ENCODE measurements at places on chromosomes 11 and 22.
A peak's percentile ranks its signal among the peaks of the same experiment; 100 is the strongest.

DNA sequence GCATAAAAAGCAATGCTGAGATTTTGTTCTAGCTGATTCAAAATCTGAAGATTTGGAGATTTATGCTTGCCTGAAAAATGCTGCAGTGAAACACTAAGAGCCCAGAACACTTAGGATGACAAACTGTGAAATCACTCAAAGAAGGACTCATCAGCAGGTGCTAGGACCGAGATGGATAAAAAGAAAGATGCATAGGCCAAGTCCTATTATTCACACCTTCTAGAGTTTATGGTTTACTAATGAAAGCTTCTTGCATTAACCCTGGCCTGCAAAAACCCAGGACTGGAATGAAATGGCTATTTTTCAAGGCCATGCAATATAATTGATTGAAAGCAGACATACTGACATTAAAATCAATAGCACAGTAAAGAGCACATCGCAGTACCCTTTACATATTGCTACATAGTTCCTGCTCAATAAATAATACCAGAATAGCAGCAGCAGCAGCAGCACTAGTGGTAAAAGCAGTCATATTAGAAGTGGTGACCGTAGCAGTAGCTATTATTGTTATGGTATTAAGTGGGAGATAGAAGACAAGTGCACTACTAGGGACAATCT lies 161.7 kb downstream of the RAB38 start:
- ATAC-seq = no peak

GRCh38 chr22:39475337-39475736 lies 18.5 kb downstream of the MGAT3 start:
- no peak for ATAC-seq

- ATAC-seq = no peak
Measured at GRCh38 chr22:49955581-49956417, 4.8 kb upstream of the PIM3 start.

- ATAC-seq = no peak
Measured at GRCh38 chr11:115159207-115159606, 345.0 kb downstream of the CADM1 start.

GRCh38 chr11:64240435-64241240 lies at the start of gene FKBP2:
Gene FKBP2, plus strand, starts transcription at chr11:64241095. Its CDS starts 1,293 bp downstream, at chr11:64242388.
- peak; percentile 65 for ATAC-seq

DNA sequence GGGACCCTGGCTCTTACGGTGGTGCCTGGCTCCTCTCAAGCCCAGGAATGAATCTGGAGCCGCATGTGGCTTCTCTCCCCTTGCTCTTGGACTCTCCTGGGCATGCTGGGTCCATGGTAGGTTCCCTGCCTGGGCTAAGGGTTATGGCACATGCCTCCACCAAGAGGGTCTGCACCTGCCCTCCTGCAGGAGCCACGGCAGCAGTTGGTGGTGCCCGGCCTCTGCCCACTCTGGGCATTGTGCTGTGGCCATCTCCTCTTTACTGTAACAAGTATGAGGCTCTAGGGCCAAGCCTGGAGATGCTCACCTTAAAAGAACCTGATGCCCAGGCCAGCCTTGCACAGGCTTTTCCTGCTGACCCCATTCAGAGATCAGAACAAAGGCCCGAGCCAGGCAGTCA lies 104.0 kb upstream of the PITPNB start:
- ATAC-seq = no peak

DNA sequence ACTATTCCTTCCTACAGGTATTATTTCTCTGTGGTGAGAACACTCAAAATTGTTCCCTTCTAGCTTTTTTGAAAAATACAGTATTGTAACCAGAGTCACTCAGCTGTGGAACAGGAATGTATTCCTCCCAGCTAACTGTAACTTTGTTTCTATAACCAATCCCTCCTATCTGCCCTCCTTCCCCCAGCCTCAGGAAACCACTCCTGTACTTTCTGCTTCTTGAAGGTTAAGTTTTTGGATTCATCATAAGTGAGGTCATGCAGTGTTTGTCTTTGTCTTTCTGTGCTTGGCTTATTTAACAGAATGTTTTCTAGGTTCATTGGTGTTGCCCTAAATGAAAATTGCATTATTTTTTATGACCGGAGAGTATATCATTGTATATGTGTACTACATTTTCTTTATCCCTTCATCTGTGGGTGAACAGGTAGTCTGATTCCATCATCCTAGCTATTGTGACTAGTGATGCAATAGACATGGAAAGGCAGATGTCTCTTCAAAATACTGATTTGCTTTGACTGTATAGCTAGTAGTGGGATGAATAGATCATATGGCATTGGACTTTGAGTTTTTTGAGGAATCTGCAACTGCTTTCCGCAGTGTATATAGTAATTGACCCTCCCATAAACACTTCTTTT lies 112.9 kb upstream of the GRK3 start:
- no peak for ATAC-seq

- ATAC-seq = no peak
Measured at GRCh38 chr11:99148352-99148751, 127.6 kb downstream of the CNTN5 start.

GRCh38 chr11:94184846-94185245 lies 56.2 kb downstream of the PANX1 start:
- no peak for ATAC-seq

GRCh38 chr11:69205743-69206612 lies 50.2 kb downstream of the SMIM38 start:
- no peak for ATAC-seq

DNA sequence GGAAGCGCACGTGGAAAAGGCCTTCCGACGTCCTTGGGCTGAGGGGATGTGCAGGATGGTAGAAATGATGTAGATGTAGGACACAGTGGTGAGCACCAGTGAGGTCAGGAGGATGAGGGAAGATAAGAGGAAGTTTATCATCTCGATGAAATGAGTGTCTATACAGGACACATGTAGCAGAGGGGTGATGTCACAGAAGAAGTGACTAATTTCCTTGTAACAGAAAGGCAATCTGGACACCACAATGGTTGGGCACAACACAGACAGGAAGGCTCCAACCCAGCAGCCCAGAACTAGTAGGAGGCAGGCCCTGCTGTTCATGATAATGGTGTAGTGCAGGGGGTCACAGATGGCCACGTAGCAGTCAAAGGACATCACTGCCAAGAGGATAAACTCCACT lies 35.0 kb upstream of the OR6M1 start:
- peak; percentile 68 for ATAC-seq

DNA sequence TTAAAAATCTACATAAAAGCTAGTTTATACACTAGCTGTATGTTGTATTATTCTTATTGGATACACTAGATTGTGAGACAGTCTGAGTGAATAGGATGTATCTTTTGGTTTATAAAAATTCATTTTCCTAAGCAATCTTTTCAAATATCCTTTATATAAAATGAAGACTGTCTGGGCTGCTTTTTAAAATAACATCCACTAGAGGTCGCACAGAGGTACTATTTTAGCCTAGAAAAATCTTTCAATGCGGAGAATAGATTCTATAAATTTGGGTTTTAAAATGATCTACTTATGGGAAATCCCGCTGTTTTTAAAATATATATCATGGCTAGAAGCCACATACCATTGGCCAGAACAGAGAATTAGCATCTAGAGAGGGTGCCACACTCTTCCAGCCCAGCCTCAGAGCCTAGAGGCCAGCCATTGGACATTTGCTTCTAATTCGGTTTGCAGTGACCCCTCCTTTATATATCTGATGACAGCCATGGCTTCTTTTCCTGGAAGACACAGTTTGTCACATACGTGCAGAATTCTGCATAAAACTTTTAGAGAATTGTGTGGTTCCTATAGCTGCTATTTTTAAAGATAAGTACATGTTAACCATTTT lies 7.3 kb downstream of the C11orf97 start:
- ATAC-seq = no peak

- ATAC-seq = no peak
Measured at GRCh38 chr11:31818425-31818755, 7.3 kb upstream of the PAX6 start.

- no peak for ATAC-seq
Measured at GRCh38 chr11:43010042-43010441, 301.8 kb upstream of the API5 start.

GRCh38 chr22:24482575-24482974 lies 12.6 kb upstream of the UPB1 start:
- no peak for ATAC-seq

GRCh38 chr11:126711977-126712625 lies 288.5 kb downstream of the KIRREL3 start:
- ATAC-seq = no peak

GRCh38 chr11:17366495-17366894 lies 14.9 kb downstream of the NCR3LG1 start:
- no peak for ATAC-seq

DNA sequence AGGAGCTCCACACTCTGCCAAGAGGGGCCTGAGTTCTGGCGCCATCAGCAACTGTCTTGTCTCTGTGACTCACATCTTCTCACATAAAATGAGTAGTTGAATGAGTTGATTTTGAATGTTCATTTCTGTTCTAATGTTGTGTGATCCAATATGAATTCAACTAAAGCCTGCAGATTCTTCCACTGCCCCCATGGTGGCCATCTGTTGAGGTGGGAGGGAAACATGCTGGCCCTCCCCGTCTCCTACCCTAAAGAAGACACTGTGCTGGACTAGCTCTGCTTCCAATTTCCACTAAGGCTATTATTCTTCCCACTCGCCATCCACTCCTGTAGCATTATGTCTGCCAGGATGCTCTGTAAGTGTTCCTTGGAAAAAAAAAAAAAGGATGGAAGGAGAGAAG lies 555.6 kb upstream of the LARGE1 start:
- ATAC-seq = no peak

DNA sequence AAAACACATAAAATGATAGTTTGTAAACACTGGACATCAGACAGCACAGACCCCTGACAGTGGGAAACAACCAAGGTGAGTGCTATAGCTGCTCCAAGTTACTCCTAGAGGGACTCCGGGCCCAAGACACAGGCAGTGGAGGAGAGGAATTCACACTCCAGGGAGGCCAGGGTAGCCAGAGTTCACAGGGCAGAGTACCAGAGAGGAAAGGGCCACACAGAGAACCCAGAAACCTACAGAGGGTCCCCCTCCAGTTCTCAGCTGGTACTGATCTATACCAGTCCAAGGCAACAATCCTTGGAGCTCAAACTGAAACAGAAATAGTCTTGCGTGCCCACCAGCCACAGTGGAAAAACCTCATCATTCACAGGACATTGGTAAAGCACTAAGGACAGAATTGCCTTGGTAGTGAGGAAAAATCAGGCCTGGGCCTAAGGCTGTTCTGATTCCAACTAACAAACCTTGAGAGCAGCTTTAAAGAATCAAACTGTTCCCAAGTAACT lies 7.6 kb downstream of the VPS37C start:
- ATAC-seq = no peak

GRCh38 chr11:125637840-125638239 lies 12.9 kb downstream of the CHEK1 start:
- no peak for ATAC-seq

- no peak for ATAC-seq
Measured at GRCh38 chr11:70049045-70049444, 29.1 kb upstream of the ANO1 start.

DNA sequence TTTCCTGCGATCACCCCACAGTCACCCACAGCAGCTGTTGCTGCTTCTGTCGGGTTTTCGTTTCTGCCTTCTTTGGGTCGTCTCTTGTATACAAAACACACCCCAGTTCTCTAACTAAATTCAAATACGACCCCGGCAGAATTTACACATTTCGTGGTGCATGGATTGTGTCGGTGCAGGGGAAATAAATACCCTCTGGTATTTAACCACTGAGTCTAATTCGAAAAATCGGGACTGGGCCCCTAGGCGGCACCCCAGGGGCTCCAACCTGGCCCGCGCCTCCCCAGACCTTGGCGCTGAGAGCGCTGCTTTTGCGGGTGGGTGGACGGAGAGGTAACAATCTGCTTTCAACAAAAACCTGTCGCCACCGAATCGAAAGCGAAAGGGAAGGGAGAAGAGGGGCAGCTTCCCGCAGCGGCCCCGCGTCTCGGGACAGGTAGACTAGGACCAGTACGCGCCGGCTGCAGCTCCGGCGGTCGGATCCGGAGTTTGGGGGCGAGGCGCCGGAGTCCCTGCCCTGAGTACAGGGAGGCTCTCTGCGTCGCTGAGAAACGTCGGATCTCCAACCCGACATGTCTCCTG lies 4.4 kb downstream of the ALX4 start:
- peak; percentile 42 for ATAC-seq

GRCh38 chr22:46471901-46472721 lies 65.3 kb downstream of the CELSR1 start:
- no peak for ATAC-seq

- no peak for ATAC-seq
Measured at GRCh38 chr11:129722529-129722928, 93.1 kb upstream of the TMEM45B start.

- ATAC-seq = no peak
Measured at GRCh38 chr22:43477966-43478365, 66.2 kb downstream of the MPPED1 start.

DNA sequence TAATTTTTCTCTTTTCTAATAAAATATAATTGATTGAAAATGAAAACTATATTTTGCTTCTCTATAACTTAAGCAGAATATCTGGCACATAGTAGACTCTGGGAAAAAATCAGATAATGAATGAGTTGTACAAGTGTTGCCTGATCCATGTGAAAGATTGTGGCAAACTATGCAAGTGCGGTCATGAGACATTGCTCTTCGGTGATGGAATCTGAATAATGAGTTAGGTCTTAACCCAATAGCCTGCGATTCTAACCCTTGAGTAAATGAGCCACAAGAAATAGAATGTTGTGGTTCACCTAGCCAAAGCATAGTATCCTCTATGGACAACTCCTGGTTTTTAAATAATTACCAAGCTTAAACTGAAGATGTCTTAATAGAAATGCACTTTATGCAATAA lies 333.7 kb upstream of the LUZP2 start:
- no peak for ATAC-seq

DNA sequence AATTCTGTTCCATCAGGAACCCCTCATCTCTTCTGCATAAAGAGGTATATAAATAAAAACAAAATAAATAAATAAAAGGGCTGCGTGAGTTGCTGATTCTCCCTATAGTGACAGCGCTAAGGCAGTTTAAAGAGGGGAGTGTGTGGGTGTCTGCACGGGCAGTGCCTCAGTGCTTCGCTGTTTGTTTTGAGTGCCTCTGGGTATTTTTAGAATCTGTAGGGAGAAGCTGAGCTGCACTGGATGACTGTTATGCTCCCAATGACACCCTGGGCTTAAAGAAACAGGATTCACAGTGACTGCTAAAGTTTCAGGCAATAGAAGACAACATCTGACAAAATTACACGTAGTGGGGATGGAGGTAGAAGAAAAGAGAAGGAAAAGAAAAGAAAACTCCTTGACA lies 38.8 kb downstream of the SLC1A2 start:
- no peak for ATAC-seq

DNA sequence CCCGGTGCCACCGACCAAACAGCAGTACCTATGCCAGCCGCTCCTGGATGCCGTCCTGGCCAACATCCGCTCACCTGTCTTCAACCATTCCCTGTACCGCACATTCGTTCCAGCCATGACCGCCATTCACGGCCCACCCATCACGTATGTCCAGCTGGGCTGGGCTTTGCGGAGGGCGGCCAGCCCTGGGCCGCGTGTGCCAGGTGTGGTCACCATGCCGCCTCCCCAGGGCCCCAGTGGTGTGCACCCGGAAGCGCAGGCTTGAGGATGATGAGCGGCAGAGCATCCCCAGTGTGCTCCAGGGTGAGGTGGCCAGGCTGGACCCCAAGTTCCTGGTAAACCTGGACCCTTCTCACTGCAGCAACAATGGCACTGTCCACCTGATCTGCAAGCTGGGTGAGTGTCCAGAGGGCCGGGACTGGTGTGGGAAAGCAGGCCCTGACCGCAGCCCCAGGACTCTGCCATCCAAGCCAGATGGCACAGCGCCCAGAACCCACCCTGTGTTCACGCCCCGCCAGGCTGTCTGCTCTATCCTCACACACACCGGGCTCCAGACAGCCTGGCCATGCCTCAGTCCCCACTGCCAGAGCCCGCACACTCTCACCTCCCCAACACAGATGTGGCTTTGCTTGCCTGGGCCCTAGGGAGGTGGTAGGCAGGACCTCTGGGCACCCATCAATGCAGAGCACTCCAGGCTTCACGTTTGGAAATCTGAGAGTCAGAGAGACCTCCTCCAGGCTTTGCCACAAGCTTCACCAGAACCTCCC lies 77.6 kb downstream of the MED15 start:
- ATAC-seq = no peak

All from activated T-helper 17 cell treated with anti-CD3 and anti-CD28 coated beads, Interleukin-2, amount 50 U/mL, for 72 hours (primary cell).